ENCODE measurements at places on chromosomes 5 and 9.

DNA sequence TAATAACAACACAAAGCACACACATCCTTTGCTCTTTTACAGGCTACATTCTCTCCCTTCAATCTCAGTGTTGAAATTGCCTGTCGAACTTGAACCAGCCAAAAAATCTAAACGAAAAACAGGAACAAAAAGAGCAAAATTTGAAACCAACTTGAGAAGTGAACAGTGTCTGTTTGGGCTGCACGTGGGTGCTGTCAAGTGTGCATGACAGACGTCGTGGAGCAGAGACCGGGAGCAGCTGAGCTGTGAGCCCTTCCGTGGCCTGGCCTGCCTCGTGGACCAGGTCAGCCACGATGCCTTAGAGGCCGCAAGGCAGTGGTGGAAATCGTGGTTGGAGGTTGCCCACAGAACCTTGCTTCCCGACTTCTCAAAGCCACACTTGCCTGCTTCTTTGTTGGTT is 34.8 kb upstream of the DENND1A start:
- no peak for DNase-seq

- no peak for DNase-seq
These were observed 138.3 kb downstream of the TMEM161B start for GRCh38 chr5:88130211-88130815.

DNA sequence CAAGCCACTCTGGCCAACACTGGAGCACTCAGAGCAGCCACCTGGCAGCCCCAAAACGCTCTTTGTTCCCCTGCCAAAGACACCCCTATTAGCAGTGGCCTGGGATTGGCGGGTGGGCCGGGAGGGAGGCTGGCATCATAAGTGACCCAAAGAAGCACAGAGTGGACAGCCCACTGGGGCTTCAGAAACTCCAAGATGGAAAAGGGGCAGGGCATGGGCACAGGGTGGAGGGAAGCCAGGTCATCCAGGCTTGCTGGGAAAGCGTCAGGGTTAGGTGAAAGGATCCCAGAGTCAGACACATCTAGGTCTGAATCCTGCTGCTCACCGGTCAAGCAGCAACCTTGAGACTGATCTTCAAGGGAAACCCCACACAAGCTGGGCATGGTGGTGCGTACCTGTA is 14.8 kb downstream of the EEIG1 start:
- no peak for DNase-seq

GRCh38 chr9:104745852-104746251 is 1.6 kb upstream of the NIPSNAP3A start:
- no peak for DNase-seq

DNA sequence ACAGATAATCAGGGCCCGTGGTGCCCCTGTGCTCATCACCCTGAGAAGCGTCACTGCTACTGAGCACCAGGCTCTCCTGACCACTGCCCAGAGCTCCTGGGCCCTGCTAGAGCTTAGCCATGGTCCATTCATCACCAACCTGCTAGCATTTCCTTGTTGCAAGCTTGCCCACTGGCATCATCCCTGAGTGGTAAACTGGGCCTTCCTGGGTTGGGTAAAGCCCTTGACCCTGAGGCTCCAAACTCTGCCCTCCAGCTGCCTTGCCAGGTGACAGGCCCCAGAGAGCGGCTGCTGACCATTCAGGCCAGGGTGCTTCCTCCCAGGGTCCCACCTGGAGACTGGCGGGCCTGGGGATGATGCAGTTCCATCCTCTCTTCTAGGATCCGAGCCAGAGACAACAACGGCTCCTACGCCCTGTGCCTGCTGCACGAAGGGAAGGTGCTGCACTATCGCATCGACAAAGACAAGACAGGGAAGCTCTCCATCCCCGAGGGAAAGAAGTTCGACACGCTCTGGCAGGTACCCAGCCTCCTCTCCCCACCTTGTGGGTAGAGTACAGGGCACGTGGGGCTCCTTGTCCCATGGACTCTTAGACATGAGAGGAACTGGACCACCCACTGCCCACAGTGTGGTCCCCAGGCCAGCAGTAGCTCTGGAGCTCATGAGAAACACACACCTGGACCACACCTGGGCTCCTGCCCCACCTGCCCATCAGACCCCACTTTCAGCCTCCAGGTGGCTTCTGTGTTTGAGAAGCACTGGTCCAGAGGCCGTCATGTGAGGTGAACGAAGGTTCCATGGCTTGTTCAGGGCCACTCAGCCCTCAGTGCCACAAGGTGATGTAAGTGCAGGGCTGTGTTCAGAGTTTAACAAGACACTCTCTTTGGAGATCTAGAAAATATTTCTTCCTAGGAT is 60.5 kb downstream of the SYK start:
- no peak for DNase-seq

DNA sequence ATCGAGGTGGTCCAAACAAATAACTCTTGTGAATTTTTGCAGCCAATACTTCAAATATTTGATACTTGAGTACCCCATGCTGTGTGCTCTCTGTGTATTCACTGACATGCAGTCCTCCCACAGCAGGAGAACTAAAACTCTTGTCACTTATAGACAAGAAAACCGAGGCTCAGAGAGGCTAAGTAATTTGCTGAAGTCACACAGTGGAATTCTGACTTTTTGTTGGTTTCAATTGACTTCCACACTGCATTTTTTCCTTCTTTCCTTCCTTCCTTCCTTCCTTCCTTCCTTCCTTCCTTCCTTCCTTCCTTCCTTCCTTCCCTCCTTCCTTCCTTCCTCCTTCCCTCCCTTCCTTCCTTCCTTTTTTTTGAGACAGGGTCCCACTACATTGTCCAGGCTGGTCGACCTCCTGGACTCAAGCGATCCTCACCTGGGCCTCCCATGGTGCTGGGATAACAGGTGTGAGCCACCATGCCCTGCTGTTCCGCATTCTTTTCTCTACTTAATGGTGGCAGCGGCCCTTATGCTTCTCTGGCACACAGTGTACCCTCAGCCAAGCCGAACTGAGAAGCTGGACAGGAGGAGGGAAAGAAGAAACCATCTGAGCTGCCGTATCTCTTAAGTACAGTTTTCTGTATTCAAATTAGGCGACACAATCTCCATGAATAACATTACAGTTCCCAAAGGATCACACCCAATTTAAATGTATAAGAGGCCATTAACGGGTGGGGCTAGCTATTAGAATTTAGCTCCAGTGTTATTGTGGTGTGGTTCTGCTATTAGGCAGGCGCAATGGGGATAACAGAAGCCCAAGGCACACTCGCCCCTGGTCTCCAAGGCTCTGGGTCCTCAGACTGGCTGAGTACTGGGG is 38.4 kb upstream of the GRHPR start:
- DNase-seq: no peak

DNA sequence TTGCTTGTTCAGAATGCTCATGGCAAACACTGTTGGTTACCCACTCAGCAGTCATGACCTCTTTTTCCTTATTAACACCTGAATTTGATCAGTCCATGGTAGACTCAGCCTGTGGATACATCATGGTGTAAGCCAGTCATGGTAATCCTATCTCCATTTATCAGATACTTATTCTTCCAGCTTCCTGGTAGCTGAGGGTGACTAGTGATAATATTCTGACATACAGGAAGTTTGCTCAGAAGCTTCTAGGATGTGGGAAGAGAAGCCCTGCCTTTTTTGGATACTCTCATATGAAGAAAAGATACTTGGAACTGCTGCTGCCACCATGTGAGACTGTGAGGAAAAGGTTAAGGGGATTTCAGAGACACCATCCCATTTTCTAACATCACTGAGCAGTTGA is 7.3 kb downstream of the GDA start:
- no peak for DNase-seq

- no peak for DNase-seq
These were observed 14.2 kb downstream of the NDUFAF2 start for GRCh38 chr5:60959156-60959555.

- DNase-seq: no peak
These were observed 32.1 kb downstream of the GRAMD2B start for GRCh38 chr5:126455264-126455663.

DNA sequence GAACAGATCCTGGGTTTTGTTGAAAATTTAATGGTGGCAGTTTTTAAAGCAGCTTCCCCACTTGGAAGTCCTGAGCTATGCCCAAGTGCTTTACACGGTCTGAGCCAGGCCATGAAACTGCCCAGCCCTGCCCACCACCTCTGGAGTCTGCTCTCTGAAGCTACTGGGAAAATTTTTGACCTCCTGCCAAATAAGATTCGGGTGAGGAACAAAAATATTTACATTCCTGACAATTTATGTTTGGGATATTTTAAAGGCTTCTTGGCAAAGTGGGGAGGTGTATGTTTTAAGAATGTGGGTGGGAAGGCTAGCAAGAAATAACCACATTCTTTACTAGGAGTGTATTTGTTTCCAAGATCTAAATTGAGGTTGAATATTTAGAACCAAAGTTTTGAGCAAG is 50.0 kb downstream of the HACD4 start:
- DNase-seq: no peak

DNA sequence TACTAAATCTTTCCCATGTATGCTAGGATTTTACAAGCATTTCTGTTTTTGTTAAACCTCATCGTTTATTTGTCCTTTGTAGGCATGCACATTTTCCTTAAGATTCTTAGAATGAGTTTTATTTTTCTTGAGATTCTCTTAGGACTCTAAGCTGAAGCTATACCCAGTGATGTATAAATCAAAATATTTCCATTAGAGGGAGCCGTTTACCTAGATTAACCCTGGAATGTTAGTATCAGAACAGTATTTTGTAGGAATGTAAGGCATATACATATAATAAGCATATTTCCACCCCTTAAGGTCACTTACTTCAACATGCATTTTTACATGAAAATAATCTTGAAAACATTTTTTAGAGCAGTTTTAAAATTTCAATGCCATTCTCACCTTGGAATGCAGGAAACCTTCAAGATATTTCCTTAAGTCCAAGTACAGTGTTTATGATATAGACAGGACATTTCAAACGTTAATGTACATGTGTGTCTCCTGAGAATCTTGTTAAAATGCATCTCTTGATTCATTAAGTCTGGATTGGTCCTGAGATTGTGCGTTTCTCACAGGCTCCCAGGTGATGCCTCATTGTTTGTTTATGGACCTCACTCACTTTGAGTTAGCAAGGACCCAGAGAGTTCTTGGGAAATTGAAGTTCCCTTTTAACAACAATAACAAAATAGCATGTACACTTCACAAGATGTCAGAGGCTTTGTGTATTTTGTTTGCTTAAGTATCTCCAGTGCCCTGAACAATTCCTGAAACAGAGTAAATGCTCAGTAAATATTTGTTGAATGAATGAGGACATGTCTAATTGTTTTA is 34.9 kb upstream of the FCHO2 start:
- no peak for DNase-seq

DNA sequence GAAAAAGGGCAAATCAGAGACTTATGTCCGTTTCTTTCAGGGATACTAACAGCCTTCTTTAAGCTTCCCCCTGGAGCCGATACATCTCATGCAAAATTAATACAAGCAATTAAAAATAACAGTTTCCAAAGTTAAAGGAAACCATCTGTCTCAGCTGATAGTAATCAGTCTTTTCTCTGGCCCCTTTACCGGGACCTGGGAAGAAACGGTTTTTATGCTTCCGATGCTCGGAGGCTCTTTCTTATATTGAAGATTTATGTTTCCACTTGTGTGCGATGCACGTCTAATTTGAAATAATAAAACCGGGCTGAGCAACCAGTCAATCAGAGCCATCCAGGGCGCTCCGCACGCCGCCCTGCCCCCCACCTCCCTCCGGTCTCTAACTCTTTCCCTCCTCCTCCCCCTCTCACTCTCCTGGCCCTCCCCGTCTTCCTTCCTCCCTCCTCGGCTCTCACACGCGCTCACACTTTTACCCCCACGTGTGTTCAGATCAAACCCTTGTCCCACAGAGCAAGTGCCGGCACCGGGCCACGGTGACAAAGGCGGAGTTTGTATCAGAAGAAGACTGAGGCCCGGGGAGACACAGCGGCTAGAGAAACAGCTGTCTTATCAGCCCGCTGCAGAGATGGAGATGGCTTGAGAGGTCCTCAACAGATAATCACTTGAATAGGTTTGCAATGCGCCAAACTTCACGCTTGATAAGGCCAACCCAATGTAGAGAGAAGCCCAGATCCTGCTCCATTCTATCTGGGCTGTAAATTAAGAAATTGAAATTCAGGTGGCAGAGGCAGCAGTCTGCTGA is 5.1 kb upstream of the ELAVL2 start:
- no peak for DNase-seq

DNA sequence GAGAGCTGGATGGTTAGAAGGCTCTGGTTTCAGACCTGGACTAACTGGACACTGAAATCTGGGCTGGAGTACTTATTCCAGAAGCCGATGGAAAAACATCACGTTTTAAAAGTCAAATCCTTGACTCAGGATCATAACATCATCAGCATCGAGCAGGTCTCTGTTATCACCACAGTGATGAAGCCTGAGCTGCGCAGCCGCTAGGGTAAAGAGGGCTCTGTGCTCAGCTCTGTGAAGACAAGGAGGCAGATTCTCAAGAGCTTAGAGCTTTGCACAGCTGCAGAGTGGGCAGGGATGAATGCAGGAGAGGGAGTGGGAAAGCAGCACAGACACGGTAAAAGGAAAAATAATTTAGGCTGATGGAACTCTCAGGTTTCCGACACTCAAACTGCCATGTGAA is 208.8 kb upstream of the TAS2R1 start:
- DNase-seq: no peak

DNA sequence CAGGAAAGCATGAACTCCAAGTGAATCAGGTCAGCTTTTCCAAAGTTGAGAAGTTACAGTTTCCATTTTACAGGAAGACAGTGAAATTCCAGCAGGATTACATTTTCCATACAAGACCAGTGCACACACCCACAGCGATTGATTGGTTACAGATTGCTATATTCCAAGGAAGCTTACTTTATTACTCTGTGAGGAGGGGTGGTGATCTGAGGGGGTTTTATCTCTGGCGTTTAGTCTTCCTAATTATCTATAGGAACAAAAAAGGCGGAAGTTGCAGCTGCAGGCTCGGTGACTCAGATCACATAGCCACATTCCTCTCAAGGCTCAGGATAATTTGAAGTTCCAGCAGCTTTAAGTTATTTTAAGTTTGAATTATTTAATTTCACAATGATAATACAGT is 450.4 kb upstream of the NMUR2 start:
- no peak for DNase-seq

DNA sequence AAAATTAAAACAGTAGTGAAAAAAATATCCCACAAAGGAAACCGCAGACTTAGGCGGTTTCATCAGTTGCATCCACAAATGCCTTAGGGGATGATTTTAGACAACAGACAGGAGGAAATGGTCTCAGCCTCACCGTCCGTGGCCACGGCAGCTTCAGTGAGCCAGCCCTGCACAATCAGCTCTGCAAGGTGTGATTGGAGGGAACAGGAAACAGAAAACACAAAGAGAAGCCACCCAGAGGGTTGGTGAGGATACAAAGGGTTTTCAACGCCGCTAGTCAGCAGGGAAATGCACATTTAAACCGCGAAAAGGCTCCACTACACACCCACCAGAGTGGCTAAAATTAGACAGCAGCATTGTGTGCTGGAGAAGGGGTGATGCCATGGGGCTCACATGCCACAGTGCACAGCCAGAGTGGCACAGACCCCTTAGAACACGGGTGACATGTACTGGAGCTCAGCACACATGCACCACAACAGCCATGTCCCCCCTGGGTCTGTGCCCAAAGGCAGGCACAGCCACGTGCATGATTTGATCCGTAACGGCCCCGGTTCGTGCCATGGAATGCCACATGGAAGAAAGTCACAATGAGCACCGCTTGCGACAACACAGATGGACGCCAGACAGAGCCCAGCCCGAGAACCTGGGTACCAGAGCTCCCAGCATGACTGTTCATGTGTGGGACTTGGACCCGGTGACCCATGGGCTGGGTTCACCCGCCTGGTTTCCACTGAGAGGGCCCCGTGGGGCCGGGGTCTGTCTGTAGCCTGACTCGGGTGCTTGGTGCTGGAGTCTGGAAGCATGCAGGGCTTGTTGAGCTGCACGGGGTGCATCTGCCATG is 18.3 kb upstream of the TERT start:
- no peak for DNase-seq

GRCh38 chr5:173747876-173748275 is 131.4 kb upstream of the BOD1 start:
- DNase-seq: no peak

Measured in stimulated activated CD4-positive, alpha-beta T cell treated with anti-CD3 and anti-CD28 coated beads, Interleukin-2, amount 100 ng/mL, for 48 hours (primary cell).